Suppressor macrophage (primary cell): ENCODE measurements at places on chromosomes 4 and X.
A peak's percentile ranks its signal among the peaks of the same experiment; 100 is the strongest.

- DNase-seq = no peak
Measured at GRCh38 chrX:151695583-151696340, 504 bp downstream of the PRRG3 start.

DNA sequence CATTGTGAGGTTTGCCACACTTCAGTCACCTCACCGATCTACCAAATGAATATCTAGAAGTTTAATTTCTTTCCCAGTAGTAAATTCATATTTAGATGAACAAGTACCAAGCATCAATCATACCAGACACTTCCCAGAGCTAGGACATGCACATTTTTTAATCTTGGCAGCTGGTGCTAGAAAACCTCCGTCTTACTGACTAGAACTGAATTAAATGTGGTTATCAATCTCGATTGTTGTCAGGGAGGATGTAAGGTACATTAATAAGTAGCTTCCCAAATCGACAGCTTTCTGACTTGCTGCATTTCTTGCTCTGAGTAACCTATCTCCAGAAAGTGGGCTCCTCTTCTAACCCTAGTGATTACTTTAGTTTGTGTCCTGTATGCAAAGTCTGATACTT, 34.4 kb downstream of the VEGFC start:
- no peak for DNase-seq

DNA sequence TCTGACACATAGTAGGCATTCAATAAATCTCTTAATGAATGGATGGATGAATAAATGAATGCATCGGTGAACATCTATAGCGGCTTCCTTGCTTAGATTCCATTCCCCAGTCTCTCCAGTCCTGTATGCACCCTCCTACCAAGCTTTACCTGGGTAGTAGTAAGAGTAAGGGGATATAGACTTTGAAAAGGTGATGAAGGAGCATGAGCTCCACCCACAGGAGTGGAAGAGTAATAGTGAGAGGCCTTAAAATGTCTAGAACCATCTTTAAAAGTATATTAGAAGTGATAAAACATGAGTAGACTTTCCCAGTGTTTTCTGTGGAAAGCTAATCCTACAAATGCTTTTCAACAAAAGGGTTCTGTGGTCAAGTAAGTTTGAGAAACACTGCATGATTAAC, 35.5 kb upstream of the GPC3 start:
- no peak for DNase-seq

DNA sequence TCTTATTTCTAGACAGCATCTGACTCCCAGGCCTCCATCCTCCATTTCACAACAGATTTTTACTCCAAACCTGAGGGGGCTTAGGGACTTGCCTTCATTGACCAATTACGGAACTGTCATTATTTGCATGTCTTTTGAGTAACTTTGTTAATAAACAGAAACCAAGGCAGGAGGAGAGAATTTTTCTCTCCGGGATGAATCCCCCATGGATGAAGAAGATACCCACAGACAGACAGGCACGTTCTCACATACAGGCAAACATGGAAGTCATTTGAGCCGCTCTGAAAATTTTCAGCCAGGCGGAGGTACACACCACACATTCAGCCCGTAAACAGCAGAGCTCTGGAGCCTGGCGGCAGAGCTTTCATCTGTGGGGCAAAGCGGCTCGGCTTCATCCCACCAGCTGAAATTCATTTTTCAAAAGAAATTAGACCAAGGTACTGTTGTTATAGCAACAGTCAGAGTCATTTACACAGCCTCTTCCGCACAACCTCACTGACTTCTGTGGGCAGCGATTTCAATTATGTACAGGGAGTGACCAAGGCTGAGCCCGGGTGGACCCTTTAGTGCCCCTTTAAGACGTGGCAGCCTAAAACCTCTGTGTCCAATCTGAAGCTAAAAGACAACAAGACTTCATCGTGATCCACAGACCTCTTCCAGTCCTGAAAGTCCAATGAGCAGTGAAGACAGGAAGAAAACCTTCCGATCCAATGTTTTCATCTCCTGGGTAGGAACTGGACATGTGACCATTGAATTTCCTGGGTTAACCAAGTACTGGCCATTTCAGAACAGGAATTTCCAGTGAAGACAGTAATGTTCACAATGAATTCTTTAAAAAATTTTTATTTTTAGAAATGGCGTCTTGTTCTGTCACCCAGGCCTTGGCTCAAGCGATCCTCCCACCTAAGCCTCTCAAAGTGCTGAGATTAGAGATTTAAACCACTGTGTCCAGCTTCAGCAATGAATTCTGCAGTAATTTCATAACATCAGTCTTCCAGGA, 237.0 kb downstream of the MGST2 start:
- DNase-seq = no peak

DNA sequence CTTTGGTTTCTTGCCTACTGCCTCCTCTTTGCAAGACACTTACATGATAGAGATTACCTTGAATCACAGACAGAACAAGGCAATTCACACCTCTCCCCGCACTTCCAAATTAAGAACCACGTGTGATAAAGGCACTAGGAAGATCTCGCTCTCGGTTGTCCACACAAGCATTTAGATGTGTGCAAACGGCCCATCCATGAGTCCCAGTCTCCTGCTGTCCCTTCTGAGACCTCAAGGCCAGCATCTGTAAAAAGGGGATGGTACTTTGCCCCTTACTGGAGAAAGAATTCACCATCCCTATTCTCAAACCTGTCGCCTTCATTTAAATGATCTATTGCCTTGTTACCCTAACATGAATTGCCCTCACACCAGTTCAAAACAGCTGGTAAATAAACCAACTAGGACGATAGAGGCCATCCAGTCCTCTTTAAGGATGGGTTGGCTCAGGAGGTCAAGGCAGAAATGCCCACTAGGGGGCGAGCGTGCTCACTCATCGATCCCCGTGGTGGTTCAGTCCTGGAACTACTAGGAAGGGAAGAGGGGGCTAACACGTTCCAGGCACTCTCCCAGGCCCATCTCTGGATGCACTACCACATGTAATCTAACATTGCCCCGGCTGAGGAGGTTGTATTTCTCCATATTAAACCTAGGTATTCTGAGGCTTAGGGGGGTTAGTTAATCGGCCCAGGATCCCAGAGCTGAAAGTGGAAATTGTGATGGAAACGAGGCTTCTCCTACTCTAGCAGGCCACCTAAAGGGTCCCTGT, 95.8 kb downstream of the DHX15 start:
- peak; percentile 76 for DNase-seq

DNA sequence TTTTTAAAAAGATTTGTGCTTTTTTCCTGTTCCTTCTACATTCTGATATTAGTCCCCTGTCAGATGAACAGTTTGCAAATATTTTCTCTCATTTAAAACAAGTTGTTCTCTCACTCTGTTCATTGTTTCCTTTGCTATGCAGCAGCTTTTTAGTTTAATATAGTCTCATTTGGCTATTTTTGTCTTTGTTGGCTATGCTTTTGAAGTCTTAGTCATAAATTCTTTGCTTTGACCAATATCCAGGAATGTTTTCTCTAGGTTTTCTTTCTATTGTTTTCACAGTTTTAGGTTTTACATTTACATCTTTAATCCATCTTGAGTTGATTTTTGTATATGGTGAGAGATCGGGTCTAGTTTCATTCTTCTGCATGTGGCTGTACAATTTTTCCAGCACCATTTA, 136.8 kb downstream of the TET2 start:
- no peak for DNase-seq

- DNase-seq = no peak
Measured at GRCh38 chr4:115028682-115029410, 84.6 kb downstream of the NDST4 start.

DNA sequence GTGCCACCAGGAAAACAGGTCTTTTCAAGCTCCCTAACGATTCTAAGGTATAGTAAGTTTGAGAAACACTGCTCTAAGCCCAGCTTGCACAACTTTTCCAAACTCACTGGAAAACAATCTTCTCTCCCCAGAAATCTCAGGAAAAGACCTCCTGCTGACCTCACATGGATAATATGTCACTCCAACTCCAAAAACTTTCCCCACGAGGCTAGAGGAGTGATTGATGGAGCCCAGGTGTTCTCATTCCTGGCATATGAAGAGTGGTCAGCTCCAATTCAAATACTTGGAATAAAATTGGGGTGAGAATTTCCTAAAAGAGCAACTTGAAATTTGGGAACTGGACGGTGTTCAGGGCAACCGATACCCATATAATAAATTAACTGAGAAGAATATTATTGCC, 299.9 kb downstream of the PPP4R3C start:
- DNase-seq = no peak

GRCh38 chrX:96721354-96721753, 36.7 kb downstream of the DIAPH2 start:
- DNase-seq = no peak

DNA sequence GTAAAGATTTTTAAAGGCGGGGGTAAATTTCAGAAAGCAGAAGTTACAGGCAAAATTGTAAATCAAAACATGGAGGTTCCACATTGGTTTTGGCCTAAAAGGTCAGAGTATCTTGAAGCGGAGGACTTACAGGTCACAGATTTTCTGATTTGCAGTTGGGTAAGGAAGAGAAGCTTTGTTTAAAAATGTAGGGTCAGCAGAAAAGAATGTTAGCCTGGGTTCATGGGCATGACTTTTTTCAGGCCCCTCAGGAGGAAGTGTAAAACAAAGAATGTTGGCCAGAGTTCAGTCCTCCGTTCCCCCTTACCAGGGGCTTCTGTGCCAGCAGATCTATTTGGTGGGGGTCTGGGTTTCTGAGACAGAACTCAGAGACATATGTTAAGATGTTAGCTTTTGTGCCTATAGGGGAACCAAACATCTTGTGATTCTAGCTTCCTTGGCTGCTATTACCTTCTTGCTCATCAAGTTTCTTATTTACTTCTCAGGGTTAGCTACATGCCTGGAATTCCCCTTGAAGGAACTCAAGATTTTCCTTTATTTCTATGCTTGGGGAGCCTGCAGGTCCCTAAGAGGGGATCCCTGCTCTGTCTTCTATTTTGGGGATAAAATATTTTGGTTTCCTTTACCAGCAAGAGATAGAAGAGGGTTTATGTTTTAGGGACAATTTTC, 160.3 kb downstream of the ANK2 start:
- no peak for DNase-seq

DNA sequence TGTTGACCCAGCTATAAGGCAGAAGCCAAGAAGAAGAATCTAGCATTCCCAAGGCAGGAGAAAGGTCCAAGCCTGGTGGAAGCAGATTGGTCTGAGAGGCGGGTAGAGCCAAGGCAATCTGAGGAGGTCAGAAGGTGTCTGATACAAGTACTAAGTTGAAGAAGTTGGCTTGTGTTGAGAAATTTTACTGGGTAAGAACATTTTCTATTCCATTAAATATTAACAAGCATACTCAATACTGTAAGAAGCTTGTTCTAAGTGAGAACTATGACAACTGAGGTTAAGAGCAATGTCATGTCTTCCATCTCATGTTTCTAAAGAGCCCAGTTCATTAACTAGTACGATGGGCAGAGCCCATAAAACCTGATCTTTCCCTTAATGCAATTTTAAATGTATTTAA, 75.0 kb downstream of the FAM13A start:
- DNase-seq = no peak

GRCh38 chr4:52935317-52935716, 73.2 kb downstream of the RASL11B start:
- DNase-seq = no peak

DNA sequence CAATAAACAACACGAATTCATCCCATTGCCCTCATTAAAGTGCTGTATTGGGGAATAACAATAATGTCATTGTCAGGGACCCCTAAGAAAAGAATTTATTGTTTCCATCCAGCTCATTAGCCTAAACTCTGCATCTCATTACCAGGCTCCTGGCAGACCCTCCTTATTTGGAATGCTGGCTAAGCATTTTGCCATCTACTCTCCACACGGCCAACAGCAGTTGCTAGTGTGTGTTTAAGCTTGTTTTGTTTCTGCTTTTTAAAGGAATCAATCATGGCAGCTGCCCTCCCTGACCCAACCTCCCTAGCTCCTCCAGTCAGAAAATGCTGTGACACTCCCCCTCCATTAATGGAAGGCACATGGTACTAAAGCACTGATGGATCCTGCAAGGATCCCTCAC, 43.5 kb downstream of the GATB start:
- no peak for DNase-seq

- no peak for DNase-seq
Measured at GRCh38 chr4:148152868-148153625, 289.2 kb downstream of the NR3C2 start.

- no peak for DNase-seq
Measured at GRCh38 chr4:52869196-52869595, 7.1 kb downstream of the RASL11B start.

DNA sequence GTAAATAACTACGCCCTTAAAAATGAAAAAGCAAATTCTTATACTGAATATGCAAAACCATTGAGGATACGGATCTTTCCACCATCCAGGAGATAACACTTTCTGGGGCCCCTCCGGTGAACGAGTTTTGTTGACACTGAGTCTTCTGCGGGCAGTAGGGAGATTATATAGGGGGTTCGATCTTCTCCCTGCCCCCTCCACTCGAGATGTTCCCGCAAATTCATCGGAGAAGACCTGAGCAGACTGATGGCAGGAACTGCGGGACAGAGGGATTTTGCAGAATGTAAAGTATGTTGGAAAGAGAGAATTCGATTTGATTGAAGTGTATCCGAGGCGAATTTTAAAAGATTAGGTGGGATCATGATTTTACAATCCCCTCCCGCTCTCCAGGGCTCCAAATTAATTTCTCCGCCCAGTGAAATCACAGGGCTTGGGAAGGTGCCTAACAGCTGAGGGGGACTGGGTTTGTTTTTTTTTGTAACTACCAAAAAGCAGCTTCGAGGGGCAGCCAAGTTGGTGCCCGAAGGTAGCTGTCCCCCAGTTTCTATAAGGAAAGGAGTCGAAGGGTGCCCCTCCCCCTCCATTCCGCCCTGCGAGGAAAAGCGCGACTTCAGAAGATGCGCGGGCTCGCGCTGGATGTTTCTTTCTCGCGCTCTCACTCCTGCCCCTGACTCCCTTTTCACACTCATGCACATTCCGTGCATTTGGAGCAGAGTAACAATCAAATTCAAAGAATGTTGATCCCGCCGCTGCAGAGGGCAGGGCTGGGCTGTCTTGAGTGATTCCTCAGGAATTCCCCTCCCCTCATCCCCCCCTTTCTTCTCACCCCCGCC, 1.2 kb downstream of the TMEM255A start:
- DNase-seq = no peak

GRCh38 chrX:143661286-143661685, 25.4 kb upstream of the SLITRK4 start:
- no peak for DNase-seq
